ENCODE measurements at places on chromosomes 2 and 18.

DNA sequence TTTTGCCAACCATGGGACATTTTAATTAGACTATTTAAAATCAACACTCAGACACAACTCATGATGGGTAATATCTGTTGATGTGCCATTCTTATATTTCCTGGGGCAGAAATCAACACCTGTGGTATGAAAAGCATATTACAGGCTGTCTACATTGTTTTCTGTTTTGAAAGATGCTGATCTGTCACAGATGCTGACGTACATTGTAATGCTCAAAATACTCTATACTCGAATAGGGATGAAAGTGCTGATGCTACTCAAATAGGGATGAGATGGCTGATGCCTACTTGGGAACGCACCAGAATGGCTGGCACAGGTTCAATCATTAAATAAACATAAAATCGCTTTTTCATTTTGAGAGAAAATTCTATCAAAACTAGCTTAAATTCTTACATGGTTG is 41.2 kb downstream of the TMEFF2 start:
- DNase-seq, result no peak

DNA sequence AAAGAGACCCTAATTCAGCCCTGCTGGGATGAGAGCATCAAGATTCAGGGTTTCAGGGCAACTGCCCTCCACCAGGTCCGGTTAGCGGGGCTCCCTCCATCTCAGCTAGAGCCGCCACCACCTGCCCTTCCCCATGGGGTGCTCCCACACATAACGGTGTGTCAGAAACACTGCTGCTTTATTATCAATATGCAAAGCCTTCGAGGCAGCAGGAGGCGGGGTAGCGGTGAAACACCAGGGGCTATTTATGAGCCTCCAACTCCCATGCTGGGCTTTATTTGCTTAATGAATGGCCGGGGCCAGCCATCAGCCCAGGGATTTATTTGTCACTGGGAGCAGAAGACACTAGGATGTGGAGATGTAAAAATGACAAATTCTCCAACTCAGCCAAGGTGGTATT is 109.8 kb downstream of the GALNT14 start:
- DNase-seq, result no peak

GRCh38 chr18:33579349-33580215 is 1.6 kb downstream of the ASXL3 start:
- DNase-seq, result no peak

DNA sequence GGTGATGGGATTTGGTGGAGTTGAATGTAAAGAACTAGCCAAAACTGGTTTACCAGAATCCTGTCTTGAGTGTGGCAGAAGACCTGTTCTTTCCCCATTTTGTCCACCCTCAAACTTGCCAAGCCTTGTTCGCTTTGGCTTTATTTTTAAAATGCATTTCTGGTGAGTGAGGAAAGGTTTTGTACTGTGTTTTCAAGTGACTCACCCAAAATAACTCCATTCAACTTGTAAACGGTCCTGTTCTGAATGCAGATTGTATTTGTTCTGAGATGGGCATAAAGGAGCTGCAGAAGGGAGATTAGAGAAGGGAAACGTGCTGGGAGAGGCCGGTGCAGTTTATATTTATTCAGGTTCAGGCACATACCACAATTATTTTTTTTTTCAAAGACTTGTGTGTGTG is 5.3 kb upstream of the ITPRID2 start:
- no peak for DNase-seq

DNA sequence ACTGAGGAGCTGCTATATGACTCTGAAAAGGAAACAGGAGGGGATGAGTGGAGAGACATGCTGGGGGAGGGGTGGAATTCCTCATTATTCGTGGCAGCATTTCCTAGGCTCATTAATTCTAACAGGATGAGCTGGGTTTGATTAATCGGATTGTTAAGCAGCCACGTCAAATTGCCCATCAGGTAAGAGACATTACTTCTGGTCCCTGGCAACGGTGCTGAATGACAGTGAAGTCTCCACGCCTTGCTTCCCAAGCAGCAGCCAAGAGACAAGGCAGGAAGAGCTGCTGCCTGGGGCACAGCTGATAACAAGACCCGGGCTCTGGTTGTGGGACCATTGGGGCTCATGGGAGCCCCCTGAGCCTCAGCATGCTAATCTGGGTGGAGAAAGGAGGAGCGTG is 86.6 kb downstream of the MARCHF4 start:
- no peak for DNase-seq

DNA sequence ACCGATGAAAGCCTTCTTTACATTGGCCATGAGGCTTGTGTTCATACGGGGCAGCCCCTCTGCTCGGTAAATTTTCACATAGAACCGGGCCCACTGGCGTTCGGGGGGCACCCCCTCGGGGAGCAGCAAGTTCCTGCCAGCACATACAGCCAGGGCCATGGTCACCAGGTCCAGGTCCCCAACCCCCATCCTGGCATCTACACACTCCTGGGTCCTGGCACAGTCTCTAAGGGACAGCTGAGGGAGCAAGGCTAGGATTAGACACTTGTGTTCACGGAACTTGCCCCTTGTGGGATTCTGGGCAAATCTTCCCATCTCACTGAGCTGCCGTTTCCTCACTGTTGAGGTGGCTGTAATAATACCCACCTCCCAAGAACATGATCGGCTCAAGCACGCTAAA is 5.6 kb upstream of the OTOF start:
- no peak for DNase-seq

GRCh38 chr2:176118601-176119339 is 2.2 kb downstream of the HOXD10 start:
- peak; percentile 41 for DNase-seq

DNA sequence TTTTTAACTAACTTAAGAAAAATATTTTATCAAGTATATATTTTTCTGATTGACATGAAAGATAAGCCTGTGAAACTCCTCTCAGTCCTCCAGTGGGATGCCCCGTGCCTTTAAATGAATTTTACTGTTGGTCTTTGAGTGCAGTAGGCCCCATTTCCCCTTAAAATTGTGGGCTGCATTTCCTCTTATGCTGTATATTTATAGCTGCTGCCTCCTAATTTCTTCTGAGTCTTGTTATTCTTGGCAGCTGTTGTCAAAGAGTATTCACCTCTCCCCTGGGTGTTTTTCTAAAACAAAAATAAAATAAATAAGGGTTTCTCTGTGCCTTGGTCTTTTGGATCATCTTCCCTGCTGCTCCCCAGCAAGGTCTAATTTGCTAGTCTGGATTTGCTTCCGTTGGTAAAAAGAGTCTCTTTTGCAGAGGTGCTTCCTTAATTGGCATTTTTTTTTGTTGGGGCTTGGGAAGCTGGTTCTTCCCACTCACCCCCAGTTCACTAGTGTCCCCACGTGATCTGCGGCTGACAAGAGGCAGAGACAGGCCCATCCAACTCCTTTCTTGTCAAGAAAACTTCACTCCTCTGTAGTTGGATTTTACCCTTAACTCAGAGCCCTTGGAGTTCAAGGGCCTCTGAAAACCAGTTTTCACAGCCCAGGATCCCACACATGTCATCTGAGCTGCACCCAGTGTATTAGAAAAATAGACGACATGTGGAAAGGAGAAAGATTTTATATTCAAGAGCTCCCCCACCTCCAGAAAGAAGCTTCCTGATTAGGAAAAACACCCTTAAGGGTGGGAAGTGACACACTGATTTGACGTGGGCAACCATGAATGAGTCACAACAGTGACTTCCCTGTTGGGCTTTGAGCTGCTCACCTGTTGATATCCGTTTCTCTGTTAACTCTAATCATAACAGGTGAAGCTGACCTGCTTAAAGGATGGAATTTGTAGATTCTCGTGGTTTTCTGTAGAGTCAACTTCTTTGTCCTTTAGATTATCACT is 431.5 kb downstream of the DCDC2C start:
- DNase-seq, result no peak

DNA sequence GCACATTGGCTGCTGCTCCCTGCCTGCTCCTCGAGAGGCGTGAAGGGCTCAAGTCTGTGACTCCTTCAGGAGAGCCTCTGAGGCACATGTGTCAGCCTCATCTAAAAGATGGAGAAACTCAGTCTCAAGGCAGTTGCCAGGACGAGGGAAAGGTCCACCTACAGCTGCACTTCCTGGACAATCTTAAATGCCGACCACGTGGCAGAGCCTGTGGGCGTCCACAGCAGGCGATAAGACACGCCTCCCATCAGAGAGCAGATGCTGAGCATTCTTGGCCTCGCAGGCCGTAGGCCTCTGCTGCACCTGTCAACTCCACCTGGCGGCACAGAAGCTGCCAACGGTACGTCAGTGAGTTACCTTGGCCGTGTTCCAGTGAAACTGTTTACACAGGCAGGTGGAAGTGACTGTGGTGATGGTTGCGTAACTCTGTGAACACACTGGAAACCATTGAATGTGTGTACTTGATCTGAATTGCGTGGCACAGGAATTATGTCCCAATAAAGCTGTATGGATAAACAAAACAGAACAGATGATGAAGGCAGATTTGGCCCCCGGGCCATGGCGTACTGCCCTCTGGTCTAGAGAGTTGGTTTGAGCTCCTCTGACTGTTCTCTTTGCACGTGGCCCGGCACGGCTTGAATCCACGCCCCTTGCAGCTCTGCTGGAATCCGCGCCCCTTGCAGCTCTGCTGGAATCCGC is 114.5 kb downstream of the RNF144A start:
- peak; percentile 93 for DNase-seq

- no peak for DNase-seq
Observed at GRCh38 chr2:128416109-128416785, 97.6 kb upstream of the HS6ST1 start.

DNA sequence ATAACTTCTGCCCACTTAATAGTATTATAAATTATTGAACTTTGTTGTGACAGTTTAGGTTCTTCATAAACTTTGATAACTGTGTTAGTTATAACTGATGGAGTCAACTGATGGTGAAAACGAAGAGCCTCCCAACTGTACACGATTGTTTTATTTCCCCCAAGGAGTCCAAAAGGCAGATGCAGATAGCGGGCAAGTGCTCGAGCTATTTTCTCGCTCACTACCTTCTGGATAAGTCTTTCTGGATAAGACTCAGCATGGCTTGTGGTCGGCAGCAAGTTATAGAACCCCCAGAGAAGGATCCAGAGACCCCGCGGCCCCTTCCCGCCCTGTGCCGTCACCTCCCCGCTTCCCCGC is 517 bp downstream of the GCFC2 start:
- DNase-seq, result no peak

DNA sequence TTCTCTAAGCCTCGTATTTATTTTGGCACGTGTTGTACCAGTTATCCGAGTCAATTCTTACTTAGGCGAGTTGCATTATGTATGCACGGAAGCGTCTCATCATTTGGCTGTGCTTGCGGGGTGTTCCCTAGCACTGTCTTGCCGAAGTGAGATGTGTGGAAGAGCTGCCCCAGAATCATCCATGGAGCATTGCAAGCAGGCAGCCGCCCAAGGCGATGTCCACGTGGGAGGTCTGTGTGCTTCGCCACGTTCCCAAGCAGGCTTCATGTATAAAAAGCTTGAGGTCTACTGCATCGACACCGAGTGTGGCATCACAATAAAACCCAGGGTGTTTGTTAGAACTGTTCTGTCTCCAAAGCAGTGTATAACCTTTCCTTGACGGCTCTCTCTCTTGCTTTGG is 849.9 kb downstream of the DCDC2C start:
- DNase-seq, result peak; percentile 69

DNA sequence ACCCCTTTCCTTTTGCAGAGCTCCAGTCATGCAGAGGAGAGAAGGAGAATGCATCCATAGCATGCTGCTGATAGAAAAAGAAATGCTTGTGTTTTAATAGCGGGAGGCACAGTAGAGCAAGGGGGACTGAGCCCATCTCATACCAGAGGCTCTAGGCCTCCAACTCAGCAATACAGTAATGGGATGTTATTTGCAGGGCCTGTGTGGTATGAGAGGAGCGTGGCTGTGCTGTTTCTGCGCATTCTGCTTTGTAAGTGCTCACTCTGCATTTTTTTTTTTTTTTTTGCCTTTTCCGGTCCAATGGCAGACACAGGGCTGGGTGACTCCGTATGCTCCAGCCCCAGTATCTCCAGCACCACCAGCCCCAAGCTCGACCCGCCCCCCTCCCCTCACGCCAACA is 200.0 kb downstream of the GBX2 start:
- no peak for DNase-seq

DNA sequence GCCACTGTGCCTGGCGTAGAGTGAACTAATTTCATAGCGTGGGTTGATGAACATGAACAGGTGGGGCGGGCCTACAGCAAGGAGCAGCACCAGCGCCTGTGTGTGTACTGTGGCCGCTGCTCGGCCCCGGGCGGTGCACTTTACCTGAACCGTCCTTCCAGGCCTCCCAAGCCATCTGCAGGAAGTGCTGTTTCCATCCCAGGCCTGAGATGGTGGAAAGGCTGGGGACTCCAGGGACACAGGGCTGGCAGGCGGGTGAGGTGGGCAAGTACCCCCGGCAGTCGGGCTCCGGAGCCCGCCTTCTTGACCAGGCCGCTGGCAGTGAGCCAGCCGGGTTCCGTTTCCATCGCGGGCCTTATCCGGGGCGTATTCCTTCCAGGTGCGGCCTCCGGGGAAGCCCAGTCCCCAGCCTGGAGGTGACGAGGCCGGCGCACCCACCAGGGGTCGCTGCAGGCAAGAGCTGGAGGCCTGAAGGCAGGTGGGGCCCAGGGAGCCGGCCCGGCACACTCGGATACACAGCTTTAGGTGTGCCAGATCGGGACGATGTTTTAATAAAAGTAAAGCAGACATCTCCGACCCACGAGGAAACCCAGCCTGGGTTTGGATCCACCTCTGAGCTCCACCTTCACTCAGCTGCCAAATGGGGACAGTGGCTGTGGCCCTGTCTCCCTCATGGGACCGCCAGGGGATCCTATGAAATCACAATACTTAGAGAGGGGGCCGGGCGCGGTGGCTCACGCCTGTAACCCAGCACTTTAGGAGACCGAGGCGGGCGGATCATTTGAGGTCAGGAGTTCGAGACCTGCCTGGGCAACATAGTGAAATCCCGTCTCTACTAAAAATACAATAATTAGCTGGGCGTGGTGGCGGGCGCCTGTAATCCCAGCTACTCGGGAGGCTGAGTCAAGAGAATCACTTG is 22.7 kb upstream of the PDIA6 start:
- DNase-seq, result peak; percentile 43

DNA sequence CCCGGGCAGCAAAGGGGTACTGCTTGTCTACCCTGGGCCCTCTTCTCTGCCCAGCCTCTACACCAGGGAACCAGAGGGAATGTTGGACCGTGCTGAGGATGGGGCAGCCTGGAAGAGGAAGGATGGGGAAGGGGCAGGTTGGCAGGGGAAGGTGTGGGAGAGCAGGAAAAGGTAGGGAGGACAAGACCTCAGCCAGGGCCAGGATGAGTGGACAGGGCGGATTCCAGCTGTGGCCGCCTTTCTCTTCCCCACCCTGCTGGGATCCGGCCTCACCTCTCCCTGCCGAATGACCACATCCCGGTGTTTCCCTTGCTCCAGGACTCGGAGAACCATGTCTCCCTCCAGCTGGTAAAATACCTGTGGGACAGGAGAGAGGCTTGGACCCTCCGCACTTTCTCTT is 8.9 kb downstream of the HAAO start:
- DNase-seq, result peak; percentile 6

Measured in lung (tissue), 17 donors.